Tracheal epithelial cell (primary cell): ENCODE measurements at places on chromosomes 4 and X. TPM values are rescaled to one million over a fixed set of nuclear protein-coding genes. Genes with fewer than 3 reads are reported as not detected.

The TMEM271 gene
- not detected in 2 replicates for total RNA-seq

The SLC7A11 gene
- 27.2 and 98.0 TPM in 2 replicates for total RNA-seq

The TASL gene
- total RNA-seq, result not detected in 2 replicates

The TMEM185A gene
- total RNA-seq, result 13.4 and 16.4 TPM in 2 replicates

The ANXA10 gene
- 0.24 and 0.43 TPM in 2 replicates for total RNA-seq

The MAP9 gene
- total RNA-seq, result 4.9 and 9.4 TPM in 2 replicates

The PCYT1B gene
- total RNA-seq, result 0.24 and 0.43 TPM in 2 replicates

The SPANXC gene
- total RNA-seq, result not detected in 2 replicates

The RTL9 gene
- total RNA-seq, result not detected in 2 replicates

The STATH gene
- not detected in 2 replicates for total RNA-seq

The MAGEE2 gene
- not detected in 2 replicates for total RNA-seq

The TEX13C gene
- not detected in 2 replicates for total RNA-seq

The USO1 gene
- 80.0 and 117 TPM in 2 replicates for total RNA-seq

The SLC49A3 gene
- 0.21 and 0.96 TPM in 2 replicates for total RNA-seq

The PAGE2B gene
- total RNA-seq, result not detected in 2 replicates

The CYTL1 gene
- 0.48 TPM in 1 of 2 replicates, not detected in the other for total RNA-seq

The KIF4A gene
- total RNA-seq, result 0.43 and 1.4 TPM in 2 replicates

The VSIG1 gene
- total RNA-seq, result 0.24 and 1.3 TPM in 2 replicates

The IL2 gene
- not detected in 2 replicates for total RNA-seq

The TDO2 gene
- total RNA-seq, result under 0.01 TPM in 1 of 2 replicates, not detected in the other

The MPC1L gene
- total RNA-seq, result not detected in 2 replicates

The CT55 gene
- total RNA-seq, result not detected in 2 replicates

The GRIA3 gene
- total RNA-seq, result under 0.01 and 0.24 TPM in 2 replicates

The SLC6A8 gene
- 41.4 and 44.8 TPM in 2 replicates for total RNA-seq

The DCAF8L2 gene
- not detected in 2 replicates for total RNA-seq

The CT47B1 gene
- total RNA-seq, result not detected in 2 replicates

The TRIML1 gene
- not detected in 2 replicates for total RNA-seq

The PDGFC gene
- 39.2 and 48.9 TPM in 2 replicates for total RNA-seq

The GABRG1 gene
- total RNA-seq, result not detected in 2 replicates

The ATP1B4 gene
- total RNA-seq, result not detected in 2 replicates

The USP26 gene
- not detected in 2 replicates for total RNA-seq

The HELT gene
- not detected in 2 replicates for total RNA-seq

The GYPB gene
- total RNA-seq, result not detected in 2 replicates

The TLR6 gene
- 0.48 and 0.64 TPM in 2 replicates for total RNA-seq

The FRMPD3 gene
- total RNA-seq, result not detected in 2 replicates

The VAMP7 gene
- 22.2 and 28.2 TPM in 2 replicates for total RNA-seq

The TACR3 gene
- total RNA-seq, result not detected in 2 replicates

The LRIT3 gene
- 0.21 TPM in 1 of 2 replicates, not detected in the other for total RNA-seq

The MAP7D2 gene
- under 0.01 and 0.24 TPM in 2 replicates for total RNA-seq

The SPACA5B gene
- total RNA-seq, result not detected in 2 replicates

The GUF1 gene
- total RNA-seq, result 13.9 and 15.4 TPM in 2 replicates

The DMD gene
- total RNA-seq, result 3.4 and 8.7 TPM in 2 replicates

The FGF5 gene
- total RNA-seq, result 1.9 and 8.0 TPM in 2 replicates

The CSAG2 gene
- not detected in 2 replicates for total RNA-seq

The GAGE2A gene
- total RNA-seq, result not detected in 2 replicates

The AFM gene
- total RNA-seq, result not detected in 2 replicates

The ARSH gene
- not detected in 2 replicates for total RNA-seq

The CXorf49 gene
- total RNA-seq, result 0.24 TPM in 1 of 2 replicates, not detected in the other

The DCAF4L1 gene
- total RNA-seq, result 0.21 and 0.48 TPM in 2 replicates

The GLRA2 gene
- 0.85 TPM in 1 of 2 replicates, not detected in the other for total RNA-seq

The UGT2B7 gene
- total RNA-seq, result 0.21 and 27.7 TPM in 2 replicates

The IGSF1 gene
- total RNA-seq, result 0.24 TPM in 1 of 2 replicates, not detected in the other

The DMP1 gene
- total RNA-seq, result not detected in 2 replicates
